ENCODE measurements at places on chromosomes 5 and 9.

DNA sequence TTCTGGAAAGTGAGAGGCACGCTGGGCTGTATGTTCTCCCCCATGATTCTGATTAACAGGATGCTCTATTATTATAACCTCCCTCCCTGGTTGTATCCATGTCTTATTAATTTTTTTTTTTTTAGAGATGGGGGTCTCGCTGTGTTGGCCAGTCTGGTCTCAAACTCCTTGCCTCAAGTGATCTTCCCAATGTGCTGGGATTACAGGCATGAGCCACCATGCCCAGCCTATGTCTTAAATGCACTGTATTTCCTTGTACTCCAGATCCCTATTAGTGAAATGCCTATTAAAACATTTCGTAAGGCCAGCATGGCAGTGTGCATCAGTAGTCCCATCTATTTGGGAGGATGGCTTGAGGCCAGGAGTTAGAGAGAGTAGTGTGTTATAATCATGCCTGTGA, 7.0 kb downstream of the TIGD6 start:
- DNase-seq = no peak

DNA sequence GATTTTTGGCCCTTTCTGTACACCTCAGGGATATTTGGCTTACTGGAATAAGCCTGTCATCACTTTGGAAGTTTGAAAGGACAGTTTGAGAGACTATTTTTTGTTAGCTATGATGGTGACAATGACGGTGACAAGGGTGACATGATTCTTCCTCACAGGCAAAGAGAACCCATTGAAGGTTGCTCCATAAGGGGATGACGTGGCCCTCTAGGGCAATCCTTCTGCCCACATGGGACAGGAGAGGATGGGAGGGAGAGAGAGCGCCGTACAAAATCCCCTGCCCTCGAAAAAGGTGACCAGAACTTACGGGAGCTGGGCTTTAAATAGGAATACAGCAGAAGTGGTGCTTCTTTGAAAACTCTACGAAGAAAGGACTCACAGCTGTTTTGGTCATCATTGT, 22.6 kb downstream of the HRH2 start:
- DNase-seq = no peak

DNA sequence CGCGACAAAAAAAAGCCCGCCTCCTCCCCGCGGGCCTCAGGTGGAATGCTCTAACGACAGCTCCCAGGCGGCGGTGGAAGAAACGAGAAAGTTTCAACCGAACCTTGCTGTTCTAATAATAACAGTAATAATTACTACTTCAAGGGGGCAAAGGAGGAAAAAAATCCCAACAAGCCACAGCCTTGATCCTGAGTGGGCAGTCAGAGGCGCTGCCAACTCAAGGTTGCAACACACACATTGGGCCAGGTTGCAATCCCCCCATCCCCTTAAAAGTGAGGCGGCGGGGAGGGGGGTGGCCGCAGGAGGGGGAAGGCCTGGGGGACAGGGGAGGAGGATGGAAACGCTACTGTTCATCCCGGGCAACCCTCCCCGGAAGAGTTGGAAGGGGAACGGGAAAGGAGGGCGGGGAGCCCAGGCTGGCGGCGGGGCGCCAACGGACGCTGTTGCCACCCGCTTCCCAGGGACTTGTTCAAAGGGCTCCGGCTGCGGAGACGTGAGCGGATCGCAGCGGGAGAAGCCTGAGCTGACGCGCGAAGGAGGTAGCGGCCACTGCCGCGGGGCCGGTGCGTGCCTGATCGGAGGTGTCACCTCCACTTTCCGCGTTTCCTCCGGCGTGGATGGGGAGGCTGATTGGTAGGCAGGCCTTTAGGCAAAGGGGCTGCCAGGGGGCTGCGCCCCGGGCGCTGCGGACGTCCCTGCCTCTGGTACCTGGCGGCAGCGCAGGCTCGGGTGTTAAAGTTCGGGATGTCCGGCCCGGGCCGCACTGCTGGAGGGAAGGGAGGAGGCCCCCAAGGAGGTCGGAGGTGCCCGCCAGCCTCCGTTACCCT, 647 bp downstream of the SMARCA2 start:
- no peak for DNase-seq

GRCh38 chr5:154046486-154046885, 7.7 kb downstream of the MFAP3 start:
- no peak for DNase-seq

DNA sequence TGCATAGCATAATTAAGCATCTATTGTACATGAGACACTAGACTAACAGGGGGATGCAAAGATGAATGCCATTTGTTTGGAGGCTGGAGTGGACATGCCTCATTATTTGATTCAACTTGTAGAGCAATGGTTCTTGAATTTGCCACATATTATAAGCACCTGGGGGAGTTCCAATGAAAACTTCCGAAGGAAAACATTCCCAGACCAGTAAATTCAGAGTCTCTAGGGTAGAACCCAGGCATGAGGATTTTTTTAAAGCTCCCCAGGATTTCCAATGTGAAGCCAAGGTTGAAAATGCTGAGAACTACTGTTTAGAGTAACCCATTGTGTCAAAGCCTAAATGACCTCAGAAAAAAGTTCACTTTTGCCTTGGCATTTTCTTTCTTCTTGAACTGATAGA, 93.9 kb upstream of the ITGA1 start:
- no peak for DNase-seq

Data from stimulated activated CD8-positive, alpha-beta memory T cell treated with anti-CD3 and anti-CD28 coated beads, Interleukin-4, amount 100 ng/mL, for 4 hours (primary cell).